ENCODE measurements at places on chromosomes 12 and 14.

GRCh38 chr12:1793426-1794210, 26.7 kb upstream of the LRTM2 start:
- no peak for DNase-seq

GRCh38 chr12:38162708-38163441, 153.7 kb upstream of the ALG10B start:
- no peak for DNase-seq

DNA sequence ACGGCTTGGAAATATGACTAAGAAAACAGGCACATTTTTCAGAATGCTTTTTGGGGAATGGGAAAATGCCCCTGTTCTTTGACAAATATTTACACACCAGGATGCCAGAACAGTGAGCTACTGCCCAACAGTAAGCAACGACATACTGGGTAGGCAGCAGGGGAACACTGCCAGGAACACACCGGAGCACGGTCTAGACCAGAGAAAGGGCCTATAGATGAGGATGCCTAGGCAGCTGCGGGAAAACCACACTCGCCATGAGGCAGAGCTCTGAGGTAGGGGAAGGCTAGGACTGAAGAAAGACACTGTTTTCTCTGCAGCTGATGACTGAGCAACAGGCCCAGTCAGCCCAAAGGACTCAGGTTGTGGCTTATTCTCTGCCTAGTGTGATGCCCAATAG, 45.9 kb upstream of the COL2A1 start:
- no peak for DNase-seq

GRCh38 chr14:44639781-44640385, 132.8 kb upstream of the FSCB start:
- no peak for DNase-seq

DNA sequence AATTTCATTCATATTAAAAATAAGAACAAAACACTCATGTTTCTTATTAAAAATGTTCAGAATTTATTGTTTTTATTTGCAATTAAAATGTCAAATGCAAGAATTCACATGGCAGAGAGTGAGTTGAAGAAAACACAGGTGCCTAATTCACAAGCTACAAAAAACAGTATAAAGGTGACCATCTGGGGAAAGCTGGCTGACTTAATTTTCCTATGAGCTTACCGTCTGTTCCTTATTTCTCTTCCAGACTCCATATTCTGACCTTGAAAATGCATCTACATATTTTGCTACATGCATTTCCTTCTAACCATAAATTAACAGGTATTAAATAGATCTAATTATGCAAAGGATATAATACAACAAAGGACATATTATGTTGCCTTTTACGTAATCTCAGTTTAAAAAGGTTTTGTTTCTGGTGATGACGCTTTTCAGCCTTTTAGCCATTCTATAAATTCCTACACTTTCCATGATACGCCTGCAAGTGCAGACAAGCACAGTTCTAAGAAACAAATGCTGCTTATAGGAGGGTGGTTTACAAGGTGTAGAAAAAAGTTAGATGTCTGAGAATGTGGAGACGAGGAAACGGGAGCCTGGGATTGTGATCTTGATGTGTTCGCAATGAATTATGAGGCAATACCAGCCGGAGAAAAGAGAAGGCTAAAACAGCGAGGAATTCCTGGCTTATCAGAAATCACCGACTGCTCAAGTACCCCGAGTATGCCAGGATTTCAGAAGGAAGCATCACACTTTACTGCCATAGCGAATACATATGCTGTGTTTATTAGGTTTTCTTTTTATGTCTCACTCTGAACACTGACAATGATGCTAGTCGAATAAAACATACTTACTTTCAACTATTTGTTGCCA, 24.6 kb downstream of the LIN7A start:
- no peak for DNase-seq

DNA sequence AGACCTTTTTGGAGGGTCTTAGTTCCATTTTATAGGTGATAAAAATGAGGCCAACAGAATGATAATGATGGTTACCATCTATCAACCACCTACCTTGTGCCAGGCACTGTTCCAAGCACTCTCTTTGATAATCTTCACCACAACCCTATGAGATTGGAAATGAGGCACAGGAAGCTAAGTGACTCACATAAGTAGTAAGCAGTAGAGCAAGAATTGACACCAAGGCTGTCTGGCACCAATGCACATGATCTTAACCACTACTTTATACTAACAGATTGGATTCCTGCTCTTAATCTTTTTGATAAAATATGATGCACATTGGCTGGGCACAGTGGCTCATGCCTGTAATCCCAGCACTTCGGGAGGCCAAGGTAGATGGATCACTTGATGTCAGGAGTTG, 91.4 kb downstream of the DRAM1 start:
- DNase-seq: no peak

DNA sequence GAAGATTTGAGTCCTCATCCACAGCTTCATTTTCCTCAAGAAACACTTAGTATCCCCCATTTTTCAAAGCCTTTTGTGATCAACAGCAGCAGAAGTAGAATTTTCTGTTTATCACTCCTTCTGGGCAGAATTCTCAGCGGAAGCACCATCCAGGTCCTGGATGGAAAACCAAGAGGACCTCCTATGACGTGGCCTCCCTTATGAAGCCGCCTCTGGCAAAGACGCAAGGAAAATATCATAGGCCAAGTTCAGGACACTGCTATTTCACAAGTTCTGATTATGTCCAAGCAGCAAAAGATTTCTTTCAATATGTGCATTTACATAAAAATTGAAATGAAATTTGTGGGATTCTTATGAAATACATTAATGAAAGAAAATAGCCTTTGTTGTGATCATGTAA, 315.0 kb downstream of the SEC23A start:
- no peak for DNase-seq

Measured in AG10803 (cell line).